MCF 10A (cell line): ENCODE measurements at places on chromosomes 7 and 10.

DNA sequence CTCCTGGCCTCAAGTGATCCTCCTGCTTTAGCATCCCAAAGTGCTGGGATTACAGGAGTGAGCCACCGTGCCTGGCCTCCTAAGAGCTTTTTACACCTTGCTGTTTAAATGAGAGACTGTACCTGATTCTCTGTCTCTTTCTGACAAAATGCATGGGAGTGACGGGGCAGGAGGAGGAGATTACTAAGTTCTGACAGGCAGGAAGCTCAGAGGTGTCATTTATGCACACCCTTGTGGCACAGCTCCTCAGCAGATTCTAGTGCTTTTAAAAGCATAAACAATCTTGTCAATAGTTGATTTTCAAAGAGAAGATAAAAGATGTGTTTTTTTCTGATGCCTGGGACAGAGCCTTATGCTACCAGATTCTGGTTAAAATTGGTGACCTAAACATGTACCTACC lies 39.7 kb upstream of the STEAP4 start:
- no peak for DNase-seq

DNA sequence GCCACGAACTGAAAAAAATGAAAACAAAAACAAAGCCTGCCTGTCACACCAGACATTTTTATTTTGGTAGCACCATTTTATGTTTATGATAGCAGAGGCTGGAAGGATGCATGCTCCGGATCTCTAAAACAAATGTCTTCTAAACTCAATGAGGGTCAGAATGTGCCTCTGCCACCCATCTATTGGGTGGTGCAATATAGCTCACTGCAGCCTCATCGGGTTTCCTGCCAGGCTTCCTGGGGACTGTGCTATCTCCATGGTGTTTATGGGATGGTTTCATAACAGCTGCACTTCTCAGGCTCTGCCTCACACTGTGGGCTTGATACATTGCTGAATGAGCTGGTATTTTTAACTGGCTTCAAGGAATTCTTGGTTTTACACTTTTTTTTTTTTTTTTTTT lies 94.4 kb downstream of the ITIH5 start:
- peak; percentile 18 for DNase-seq

DNA sequence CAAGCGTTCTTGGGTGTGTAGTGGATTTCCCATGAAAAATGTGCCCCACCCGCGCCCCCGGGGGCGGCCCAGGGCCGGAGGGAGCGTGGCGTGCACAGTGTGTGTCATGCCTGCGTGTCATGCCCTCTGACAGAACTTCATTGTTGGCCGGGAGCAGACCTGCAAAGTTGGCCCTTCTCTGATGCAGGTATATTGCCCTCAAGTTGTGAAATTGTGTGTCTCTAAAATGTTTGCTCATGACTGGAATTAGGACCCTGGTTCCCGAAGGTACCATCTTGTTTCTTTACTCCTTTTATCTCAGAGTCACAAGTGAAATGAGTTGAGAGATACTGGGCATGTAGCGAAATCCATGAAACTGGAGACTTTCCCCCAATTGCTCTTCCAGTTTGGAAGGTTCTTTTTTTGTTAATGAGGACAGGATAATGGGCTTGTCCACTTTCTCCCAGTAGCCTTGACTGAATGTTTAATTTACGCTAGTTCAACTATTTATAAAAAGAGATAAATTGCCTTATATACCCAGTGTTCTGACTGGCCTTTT lies 26.2 kb downstream of the ADK start:
- peak; percentile 37 for DNase-seq

DNA sequence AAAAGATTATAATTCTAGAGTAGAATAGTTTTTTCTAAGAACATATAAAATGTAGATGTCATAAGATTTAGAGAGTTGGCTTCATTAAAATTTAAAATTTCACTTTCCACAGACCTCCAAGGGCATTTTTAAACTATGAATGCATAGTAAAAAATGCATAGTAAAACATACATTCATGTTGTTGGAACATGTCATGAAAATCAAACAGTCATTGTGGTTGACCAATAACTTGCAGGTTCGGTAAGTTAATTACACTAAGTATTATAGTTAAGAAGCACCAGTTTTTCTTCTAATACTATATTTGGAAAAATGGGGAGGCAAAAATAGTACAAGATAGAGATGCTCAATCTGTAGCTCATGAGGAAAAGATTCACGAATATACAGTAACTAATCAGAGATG lies 61.5 kb upstream of the MACROH2A2 start:
- DNase-seq = no peak

DNA sequence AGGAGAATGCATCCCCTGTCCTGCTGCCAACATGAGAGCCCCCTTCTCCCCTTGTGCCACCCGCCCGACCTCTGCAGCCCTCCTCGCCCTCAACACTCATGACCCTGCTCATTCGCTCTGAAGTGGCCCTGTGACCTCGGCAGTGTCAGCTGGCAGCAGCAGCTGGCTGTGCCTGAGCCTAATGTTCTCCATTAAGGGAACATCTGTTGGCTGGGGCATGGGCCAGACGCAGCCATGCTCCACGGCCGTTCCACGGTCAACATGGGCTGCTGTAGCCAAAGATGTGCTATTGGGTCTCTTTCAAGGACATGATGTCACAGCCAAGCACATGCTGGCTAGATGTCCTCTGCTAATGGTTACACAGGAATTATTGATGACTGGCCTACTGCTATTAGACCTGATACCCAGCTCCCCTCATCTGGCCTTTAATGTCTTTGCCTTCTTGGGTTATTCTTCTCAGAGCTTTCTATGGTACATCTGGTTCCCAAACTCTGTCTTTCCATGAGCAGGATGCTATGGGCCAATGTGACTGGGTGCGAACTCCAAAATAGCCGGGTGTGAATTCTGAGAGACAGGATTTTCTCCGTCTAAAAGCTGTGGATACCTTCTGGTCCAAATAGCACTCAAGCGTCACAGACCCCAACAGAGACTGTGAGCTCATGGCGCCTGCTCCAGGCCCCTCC lies 22.4 kb downstream of the ADCYAP1R1 start:
- no peak for DNase-seq

DNA sequence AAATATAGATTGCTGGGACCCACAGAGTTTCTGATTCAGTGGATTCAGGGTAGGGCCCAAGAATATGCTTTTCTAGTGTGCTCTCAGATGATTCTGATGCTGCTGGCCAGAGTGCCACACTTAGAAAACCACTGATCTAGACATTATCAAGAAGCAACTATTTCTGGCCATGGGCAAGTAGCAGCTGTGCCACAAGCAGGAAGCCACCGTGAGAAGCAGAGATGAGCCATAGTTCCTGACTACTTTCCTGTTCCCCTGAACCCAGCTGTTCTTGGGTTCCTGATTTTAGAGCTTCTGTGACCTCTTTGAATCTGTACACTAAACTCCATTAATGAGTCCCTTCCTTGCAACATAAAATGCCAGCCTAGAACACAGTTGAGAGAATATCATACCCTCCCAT lies 38.1 kb upstream of the PIK3AP1 start:
- DNase-seq = no peak
